Stimulated activated naive CD4-positive, alpha-beta T cell (primary cell): ENCODE measurements at places on chromosomes 1 and 21.

GRCh38 chr1:21898326-21899200 lies 38.5 kb downstream of the HSPG2 start:
- DNase-seq, result no peak

DNA sequence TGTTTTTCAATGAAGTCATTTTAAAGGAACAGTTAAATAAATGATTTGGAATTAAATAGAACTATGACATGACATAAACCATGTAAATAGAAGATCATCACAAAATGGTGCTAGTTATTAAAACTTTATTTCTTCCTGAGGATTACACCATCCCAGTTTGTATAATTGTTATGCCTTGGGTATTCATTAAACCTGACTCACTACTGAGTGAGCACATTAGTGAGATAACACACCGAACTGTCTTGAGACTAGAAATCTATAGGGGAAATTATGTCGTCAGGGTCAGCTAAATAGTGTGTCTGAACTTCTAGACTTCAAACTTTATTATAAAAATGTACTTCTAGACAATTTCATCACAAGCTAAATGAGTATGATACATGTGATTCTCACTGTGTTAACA lies 189.4 kb downstream of the NCAM2 start:
- DNase-seq, result no peak

GRCh38 chr1:201751872-201752271 lies 77.1 kb upstream of the IPO9 start:
- DNase-seq, result no peak

DNA sequence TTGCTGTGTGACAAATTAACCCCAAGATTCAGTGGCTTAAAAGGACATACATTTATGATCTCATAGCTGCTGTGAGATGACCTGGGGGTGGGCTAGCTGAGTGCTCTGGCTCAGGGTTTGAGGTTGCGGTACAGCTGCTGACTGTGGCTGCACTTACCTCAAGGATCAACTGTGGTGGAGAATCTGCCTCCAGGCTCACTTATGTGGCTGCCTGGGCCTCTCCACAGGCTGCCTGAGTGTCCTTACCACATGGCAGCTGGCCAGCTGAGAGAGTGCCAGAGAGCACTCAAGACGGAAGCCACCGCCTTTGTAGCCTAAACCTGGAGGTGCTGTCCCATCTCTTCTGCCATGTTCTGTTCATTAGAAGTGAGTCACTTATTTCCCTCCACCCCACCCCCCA lies 5.7 kb downstream of the LRRC71 start:
- DNase-seq, result no peak

DNA sequence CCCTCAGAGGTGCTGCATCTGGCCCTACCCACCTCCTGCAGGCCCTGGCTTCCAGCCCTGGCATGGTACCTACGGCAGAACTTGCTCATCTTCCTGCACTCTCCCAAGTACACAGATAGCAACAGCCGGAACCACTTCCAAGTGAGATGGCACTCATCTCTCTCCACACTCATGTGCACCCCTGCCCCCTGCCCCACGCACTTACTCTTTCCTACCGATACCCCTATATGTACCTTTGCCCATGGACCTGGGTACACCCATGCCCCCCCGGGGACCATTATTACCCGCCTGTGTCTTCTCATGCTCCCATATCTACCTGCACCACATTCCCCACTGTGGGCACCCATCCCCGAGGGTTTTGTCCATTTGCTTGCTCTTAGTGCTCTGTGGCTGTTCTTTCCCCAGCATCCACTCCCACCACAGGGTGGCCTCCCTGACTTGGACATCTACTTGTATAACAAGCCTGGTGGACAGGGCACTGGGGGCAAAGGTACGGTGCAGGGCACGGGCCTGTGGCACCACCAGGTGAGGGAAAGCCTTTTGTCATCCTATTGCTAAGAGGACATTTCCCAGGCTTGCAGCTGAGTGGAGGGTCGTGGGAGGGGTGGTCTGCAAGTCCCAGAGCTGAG lies 14.7 kb downstream of the HYI start:
- DNase-seq, result no peak

DNA sequence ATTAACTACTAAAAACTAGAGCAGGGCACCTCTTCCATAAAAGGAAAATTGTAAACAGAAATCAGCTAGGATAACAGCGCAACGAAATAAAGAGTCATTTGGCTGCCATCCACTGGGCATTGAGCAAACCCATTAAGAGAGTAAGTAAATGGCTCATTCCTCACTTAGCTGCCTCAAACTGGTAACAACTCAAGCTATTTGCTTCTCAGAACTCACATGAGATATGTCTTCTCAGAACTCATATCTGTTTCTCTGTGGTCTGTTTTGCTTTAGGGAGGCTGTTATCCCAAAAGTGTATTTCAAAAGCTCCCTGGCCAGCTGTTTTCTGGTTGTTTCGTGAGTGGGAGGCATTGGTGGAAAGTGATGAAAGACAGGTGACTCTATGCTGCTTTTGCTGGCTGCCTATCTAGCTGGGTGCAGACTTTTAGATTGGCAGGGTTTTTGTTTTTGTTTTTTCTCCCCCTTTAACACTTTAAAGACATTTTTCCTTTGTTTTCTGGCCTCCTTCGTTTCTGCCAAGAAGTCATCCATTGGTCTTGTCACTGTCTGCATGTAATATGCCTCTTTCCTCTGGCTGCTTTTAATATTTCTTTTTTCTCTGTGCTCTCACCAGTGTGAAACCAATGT lies 269.2 kb upstream of the RGS18 start:
- DNase-seq, result no peak

- no peak for DNase-seq
These were observed 4.1 kb upstream of the OR2M5 start for GRCh38 chr1:248140846-248141245.

- DNase-seq, result no peak
These were observed 5.3 kb downstream of the DSCAM start for GRCh38 chr21:40841524-40842196.

DNA sequence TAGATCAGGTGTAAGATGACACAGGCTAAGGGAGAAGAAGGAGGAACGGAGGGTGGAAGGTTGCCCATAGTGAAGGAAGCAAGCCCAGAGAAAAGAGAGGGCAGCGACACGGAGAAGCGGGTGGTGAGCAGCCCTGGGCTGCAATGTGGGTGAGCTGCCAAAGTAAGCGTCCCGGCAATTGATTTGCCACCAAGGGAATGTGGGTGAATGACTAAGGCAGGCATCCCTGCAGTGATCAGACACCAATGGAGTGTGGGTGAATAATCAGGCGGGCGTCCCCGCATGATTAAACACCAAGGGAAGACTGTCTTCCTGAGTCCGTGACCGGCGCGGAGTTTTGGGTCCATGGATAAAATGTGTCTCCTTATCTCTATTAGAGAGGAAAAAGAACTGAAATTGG lies 79.6 kb downstream of the UCHL5 start:
- no peak for DNase-seq

- DNase-seq, result no peak
These were observed 41.8 kb downstream of the FOXD2 start for GRCh38 chr1:47479664-47480063.

DNA sequence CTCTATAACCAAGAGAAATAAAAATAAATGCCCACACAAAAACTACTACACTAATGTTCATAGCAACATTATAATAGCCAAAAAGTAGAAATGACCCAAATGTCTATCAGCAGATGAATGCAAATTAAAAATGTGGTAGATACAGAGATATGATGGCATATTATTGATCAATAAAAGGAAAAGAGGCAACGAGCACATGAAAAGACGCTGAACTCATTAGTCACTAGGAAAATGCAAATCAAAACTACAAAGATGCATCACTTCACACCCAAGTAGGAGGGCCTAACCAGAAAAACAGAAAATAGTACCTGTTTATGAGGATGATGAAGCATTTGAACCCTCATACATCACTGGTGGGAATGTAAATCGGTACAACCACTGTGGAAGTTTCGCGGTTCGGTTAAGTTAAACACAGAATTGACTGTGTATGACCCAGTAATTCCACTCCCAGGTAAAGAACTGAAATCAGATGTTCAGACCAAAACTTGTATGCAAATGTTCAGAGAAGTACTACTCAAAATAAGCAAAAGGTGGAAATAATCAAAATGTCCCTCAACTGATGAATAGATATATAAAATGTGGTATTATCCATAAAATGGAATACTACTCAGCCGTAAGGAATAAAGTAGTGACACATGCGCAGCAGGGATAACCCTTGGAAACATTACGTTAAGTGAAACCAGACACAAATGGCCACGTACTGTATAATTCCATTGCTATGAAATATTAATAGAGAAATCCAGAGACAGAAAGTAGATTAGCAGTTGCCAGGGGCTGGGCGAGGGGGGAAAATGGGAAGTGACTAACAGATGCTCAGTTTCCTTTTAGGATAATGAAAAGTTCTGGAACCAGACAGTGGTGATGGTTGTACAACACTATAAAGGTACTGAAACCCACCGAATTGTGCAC lies 3.1 kb downstream of the USP48 start:
- no peak for DNase-seq

GRCh38 chr1:66542811-66543767 lies 9.1 kb downstream of the SGIP1 start:
- DNase-seq, result no peak

GRCh38 chr1:48026275-48026674 lies 29.1 kb upstream of the TRABD2B start:
- no peak for DNase-seq
